Stimulated activated CD8-positive, alpha-beta memory T cell treated with anti-CD3 and anti-CD28 coated beads, Interleukin-2, amount 100 ng/mL, for 1 hour (primary cell): ENCODE measurements at places on chromosomes 16 and 17.

DNA sequence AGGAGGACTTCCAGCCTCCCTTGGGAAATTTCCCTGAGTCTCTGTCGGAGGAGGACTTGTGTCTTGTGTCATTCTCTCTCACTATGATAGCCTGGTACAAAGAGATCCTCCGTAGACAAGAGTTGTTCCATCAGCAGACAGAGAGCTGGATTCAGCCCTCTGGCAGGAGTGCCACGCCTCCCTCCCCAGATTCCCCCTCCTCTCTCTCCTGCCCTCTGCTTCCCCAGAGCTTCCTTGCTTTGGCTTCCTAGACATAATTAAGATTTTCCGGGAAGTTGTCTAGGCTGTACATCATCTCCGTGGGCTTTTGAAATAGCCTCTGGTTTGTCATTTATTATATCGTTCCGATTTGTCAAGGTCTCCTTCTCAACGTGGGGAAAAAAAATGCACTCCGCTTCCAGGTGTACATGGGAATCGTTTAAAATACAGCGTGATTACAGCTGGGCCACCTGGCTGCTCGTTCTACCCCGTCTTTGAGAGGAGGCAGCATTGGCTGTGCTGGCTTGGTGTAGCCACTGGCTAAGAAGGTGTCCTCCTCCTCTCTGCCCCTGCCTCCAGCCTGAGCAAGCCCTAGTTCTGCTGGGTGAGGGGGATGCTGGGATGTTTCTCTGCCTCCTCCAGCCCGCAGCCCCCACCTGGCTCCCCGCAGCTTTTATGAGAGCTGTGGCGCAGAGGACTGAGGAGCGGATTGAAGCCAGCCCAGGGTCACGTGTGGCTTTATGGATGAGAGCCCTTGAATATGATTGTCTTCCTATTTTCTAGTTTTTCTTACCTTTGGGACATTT lies 282.5 kb downstream of the SNX29 start:
- no peak for DNase-seq

DNA sequence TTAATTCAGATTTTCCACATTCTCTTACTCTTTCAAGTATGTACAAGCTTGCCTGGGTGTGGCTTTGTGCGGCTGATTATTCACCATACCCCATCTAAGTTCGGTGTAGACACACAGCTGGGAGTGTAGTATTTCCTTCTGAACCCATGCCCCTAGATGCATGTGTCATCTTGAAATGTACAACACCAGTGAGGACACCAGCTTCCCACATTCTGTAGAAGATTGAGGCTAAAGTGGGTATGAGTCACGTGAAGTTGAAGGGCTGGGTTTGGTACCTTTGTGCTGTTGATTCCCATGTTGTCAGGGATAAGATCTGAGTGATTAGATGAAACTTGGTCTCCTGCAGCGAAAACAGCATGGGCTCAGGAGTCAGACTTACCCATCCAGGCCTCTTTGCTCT lies 14.6 kb upstream of the DHX8 start:
- DNase-seq: no peak

DNA sequence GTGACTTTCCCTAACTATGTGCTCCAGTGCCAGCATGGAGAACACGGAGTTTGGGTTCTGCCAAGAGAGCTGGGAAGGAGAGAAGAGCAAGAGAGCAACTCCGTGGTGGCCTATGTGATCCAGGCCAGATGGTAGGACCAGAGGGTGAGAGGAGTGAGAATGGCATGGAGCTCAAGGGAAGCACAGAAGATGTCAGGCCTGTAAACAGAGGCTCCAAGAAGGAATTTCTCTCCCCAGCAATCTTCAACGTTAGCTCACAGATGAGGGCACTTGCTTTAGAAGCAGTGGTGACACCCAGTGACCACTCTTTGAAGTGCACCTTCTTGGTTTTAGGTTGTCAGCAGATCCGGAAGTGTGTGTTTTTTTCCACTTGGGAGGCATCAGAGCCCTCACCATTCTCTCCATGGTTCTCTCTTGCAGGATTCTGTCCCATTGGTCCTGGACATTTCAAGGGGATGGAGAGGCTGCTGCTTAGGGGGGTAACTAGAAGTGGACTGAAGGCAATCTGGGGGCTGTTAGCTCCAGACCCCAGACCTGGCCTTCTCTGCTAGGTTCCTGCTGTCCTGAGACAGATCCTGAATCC lies 18.1 kb upstream of the TMEM98 start:
- peak; percentile 22 for DNase-seq

GRCh38 chr16:68659412-68660358 lies 14.6 kb downstream of the CDH3 start:
- DNase-seq: no peak

GRCh38 chr17:45200701-45201100 lies 21.0 kb upstream of the FMNL1 start:
- DNase-seq: no peak

- DNase-seq: no peak
Observed at GRCh38 chr16:75996491-75996890, 270.2 kb upstream of the CPHXL start.

DNA sequence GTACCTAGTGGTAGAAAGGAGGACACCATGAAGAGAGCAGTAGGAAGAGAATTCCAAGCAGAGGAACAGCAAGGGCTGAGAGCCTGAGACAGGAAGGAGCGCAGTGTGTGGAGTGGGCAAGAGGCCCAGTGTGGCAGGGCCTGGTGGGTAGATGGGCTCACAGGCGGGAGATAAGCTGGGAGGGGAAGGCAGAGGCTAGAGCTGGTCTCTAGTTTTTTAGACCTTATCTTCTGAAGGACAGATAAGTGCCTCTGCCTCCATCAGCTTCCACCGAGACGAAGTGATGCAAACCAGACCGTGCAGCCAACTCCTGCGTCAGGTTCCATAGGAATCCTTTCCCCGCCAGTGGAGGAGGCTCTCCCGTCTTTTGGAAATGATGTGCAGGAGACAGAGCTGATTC lies 33.6 kb downstream of the CDH1 start:
- no peak for DNase-seq

DNA sequence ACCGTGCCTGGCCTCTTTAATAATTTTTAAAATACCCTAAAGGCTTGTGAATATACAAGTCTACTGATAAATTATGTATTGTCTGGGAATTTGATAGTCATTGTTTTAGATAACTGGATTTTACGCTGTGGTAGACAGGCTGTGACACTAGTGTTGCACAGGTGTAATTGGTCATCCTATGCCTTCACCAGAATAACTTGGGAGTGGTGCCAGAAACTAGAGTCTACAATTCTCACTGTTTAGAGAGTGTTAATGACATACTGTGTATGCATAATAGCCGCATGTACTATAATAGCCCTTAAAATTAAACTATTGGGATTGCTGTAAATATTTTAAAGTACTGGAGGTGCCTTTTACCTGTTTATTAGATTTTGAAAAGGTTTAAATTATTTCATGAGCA lies 11.4 kb downstream of the CNEP1R1 start:
- no peak for DNase-seq

DNA sequence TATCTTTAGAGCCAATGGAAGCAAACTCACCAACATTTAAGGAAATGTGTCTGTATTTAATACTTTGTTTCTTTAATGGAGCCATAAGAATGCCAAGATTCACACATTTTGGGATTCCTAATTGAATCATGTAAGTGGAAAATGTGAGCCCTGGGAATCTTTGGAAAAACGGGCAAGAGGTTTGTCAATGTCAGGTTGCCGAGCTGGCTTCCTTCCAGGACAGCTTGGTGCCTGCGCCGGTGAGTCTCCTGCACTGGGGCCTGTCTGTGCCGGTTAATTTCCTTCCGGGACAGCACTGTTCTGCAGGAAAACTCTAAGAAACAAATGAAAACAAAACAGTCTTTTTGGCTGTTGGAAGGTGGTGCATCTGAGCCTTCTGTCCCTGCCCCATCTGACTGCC lies 210.6 kb downstream of the HAPSTR1 start:
- DNase-seq: no peak

- DNase-seq: no peak
Observed at GRCh38 chr16:78705694-78706093, 606.2 kb downstream of the WWOX start.

- no peak for DNase-seq
Observed at GRCh38 chr17:73987395-73987794, 216.1 kb upstream of the RPL38 start.

DNA sequence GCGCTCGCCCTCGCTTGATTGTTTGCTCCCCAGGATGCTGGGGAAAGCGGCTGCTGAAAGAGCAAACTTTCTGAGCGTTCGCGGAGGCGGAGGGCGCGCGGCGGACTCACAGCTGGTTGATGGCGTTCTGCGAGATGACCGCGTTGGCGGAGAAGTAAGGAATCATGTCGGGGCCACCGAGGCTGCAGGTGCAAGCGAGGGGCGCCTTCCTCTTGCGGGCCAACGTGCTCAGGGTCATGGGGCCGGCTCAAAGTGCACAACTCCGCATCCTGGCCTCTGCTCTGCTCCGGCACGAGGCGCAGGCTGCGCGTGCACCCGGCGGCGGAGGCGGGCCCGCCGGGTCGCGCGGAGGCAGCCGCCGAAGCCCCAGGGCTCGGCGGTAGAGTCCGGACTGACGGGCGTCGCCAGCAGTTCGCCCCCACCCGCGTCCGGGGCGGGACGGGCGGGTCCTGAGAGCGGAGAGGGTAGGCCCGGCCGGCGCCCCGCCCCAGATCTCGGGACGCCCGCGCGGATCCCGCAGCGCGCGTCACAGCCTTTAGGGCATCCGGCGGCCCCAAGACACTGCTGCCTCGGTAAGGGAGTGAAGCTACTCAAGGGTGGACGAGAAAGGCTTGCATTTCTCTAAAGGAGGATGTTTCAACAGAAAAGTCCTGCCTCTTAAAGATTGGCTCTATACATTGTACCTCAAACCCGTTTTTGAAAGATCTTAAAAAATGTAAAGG lies 138.5 kb upstream of the CORO6 start:
- DNase-seq: peak; percentile 82

DNA sequence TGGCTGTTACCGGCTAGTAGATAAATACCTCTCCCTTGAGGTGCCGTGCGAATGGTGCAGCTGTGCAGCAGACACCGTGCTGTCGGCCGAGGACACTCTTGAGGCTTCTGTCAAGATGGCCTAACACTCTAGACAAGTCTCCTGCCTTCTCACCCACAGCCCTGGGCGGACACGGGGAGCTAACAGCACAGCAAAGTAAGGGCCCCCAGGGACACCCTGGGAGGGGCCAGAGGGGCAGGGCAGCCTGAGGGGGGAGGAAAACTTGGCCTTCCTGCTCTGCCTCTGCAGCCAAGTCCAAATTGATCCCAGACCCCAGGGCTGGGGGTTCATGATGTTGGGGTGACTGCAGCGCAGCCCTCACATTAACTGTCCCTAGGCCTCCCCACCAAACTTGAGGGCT lies 210.2 kb downstream of the RPTOR start:
- DNase-seq: no peak

DNA sequence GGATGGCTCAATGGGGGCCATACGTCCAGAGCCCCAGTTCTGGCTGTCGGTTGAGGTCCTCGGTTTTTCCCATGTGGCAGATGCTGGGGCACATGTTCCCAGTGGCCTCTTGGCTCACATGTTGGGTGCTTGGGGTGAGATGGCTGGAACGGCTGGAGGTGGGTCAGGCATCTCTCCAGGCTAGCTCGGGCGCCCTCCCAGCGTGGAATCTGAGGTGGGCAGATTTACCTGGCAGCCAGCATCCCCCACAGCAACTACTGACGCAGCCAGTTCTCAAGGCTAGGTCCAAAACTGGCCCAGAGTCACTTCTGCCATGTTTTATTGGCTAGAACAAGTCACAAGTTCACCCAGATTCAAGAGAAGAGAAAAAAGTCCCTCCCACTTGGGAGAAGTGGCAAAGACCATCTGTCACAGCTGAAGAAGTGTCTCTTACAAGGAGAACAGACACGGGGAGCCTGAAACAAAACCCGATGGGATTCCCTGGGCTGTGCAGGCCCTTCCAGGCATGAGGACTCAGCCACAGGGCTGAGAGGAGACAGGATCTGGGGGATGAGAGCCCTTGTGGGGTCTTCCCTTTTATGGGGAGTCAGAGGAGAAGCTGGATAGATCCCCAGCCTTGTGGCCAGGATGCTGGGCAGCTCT lies 15.2 kb downstream of the ACE start:
- no peak for DNase-seq

- DNase-seq: no peak
Observed at GRCh38 chr17:11898526-11899235, 98.6 kb downstream of the ZNF18 start.

GRCh38 chr17:6780886-6781285 lies 4.9 kb downstream of the FBXO39 start:
- no peak for DNase-seq

GRCh38 chr16:2194852-2195321 lies 1.5 kb downstream of the CASKIN1 start:
- DNase-seq: no peak

DNA sequence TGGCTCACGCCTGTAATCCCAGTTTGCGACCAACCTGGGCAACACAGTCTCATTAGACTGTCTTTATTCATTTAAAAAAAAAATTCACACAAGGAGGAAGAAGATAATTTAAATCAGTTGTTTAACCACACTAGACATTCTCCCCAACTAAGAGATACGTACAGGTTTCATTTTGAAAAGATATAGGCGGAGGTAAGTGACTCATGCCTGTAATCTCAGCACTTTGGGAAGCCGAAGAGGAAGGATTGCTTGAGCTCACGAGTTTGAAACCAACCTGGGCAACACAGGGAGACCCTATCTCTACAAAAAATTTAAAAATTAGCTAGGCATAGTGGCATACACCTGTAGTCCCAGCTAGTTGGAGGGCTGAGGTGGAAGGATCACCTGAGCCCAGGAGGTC lies 5.3 kb downstream of the CMTM4 start:
- no peak for DNase-seq

- no peak for DNase-seq
Observed at GRCh38 chr17:4607773-4608187, 23.5 kb downstream of the SMTNL2 start.

GRCh38 chr17:76261421-76262215 lies 3.5 kb upstream of the UBALD2 start:
- no peak for DNase-seq

DNA sequence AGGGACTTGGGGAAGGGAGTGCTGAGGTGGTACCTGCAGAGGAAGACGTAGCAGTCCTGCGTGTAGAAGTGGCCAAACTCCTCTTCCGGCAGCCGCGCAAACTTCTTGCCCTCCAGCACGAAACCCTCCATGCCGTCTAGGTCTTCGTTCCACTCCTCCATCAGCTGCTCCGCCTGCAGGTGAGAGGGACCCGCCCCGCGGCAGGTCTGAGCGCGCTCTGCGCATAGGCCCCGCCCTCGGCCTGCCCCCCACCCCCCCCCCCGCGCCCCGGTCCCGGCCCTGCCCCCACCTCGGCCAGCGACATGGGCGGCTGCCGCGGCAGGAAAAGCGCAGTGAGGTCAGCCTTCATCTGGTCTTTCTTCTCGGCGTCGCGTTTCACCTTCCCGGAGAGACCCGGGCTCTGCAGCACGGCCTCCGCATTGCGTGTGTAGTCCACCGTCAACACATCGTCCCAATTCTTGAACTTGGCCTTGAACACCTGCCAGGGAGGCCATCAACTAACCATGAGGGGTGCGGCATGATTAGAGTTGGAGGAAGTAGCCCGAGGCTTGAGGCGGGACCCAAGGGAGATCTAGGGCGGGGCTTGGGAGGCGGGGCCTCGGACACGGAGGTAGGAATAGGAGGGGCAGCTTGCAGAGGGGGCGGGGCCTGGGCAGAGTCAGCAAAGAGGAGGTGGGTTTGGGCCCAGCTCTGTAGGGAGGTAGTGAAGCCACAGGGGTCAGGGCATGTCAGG lies 11.5 kb downstream of the FLII start:
- DNase-seq: no peak

DNA sequence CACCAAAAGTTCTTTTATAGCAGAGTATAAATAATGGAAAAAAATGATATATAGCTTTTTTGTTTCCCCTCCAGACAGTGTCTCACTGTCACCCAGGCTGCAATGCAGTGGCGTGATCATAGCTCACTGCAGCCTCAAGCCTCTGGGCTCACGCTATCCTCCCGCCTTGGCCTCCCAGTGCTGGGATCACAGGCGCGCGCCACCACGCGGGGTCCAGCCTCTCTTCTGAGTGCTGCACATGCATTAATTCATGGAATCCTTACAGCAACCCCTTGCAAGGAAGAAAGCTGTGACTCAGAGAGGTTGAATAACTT lies 18.0 kb upstream of the ZNF629 start:
- no peak for DNase-seq
